ENCODE measurements at places on chromosomes 1 and 21. TPM values are rescaled to one million over a fixed set of nuclear protein-coding genes. Genes with fewer than 3 reads are reported as not detected.

Gene INSRR
- 6.4 TPM for total RNA-seq

Gene PLCH2
- total RNA-seq = 6.5 TPM

Gene LIPI
- 0.74 TPM for total RNA-seq

DNA sequence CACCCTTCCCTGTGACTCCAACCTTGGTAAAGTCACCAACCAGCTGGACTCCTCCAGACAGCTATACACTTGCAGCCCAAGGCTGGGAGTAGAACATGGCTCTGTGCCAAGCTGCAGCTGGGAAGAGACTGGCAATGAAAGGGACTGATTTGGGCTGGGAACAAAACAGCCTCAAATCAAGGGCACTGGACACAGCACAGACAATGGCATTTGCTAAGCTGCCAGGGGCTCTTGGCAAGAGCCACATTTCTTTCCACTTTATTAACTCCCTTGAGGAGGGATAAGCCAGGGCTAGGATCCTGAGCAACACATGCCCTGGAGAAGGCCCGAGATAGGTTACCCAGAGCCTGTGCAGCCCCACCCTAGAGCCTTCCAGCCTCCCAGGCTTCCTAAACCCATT lies 12.0 kb downstream of the SYT11 start:
- DNase-seq = peak; percentile 89

DNA sequence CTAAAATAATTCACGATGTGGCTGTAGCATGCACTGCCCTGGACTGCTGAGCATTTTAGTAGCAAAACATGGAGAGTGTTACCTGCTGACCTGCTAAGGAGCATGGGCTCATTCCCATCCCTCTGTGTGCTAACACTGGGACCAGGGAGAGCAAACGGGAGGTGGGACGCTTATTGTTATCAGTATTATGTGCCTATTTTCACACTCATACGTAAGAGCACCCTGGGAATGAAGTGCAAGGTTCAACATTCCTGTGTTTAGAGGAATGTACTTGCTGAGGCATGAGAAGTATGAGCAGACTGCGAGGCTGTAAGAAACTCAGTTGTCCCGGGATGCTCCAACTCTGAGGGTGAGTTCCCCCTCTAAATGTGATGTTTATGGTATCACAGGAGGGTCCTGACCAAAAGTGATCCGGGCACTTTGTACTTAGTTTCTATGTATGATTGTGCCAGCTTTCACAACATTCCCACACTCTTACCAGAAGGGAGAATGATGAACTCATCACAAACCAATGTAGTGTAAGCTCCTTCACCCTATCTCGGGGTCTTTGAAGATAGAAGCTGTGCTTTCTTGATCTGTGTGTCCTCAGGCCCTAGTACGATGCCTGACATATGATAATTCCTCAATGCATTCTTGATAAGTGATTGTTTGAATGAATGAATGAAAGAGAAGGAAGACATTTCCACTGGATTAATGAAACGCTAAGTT lies 164.8 kb downstream of the KCNJ6 start:
- no peak for DNase-seq

DNA sequence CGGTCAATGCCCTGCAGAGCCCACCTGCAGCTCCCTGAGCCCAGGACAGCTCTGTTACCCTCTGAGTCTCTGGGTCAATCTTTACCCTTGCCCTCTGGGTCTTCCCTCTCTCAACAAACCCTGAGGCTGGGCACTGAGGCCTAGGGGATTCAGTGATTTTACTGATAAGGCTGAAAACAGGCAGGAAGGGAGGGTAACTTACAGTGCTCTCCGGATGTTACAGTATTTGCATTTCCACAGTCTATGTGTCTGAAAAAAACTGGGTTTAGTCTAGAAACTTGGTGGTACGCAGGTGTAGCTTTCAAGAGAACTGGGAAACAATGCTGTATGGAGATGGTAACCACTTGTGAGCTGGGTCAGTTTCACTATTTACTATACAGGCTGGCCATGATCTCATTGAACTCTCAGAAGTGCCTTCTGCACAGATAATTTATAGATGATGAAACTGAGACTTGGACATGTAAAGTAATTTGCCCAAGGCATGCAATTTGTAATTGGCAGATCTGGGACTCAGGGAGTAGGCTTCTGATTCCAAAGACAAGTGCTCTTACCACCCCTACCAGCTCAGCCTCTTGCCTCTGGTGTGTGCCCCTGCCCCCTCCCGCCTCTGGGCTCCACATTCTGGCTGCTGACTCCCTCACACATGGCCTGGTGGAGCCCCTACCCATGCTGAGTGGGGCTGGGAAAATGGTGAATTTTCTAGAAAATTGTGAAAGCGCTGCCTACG lies 48.8 kb downstream of the TENT5C start:
- DNase-seq = no peak

DNA sequence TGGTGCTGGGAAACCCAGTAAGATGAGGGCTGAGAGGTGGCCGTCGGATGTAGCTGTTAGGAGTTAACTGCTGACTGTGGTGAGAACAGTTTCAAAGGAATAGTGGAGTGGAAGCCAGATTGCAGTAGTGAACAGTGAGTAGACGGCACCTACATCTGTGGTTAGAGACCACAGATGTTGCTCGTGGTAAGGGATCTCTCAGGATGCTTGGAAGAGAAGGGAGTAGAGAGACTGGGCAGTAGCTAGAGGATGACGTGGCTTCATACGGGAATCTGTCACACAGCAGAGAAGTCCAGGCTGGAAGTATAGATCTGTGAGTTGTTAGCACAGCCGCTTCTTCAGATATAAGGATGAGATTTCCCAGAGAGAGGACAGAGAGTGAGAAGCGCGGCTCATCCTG lies 7.8 kb upstream of the ARTN start:
- no peak for DNase-seq

DNA sequence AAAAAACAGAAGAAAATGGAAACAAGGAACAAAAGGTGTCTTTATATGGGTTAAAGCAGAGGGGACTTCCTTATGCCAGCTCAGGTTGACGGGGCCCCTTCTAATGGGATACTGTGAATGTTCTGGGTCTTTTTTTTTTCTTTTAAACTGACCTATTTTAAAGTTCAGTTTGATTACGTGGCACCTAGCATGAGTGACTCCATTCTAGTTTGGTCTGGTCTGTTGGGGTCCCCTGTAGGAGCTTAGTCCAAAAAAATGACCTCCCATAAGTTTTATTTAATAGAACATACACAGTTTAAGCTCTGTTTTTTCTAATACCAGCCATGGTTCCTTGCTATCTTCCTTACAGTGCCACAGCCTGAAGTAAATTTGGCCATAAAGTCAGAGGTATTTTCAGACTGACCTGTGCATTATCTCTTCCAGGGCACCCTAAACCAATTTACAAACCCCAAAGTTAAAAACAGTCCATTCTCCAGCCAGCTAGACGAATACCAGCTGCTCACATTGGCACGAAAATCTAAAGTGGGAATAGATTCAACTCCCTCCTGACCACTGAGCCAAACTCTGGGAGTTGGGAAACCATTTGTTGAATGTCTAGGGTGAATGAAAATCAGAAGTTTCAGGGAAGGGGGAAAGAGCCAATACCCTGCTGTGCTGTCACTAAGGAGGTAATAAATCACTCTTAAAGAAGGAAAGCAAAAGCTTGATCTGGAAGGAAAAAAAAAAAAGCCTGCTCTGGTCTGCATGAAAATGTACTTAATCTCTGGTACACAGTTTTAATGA lies 42.4 kb downstream of the AKNAD1 start:
- no peak for DNase-seq

DNA sequence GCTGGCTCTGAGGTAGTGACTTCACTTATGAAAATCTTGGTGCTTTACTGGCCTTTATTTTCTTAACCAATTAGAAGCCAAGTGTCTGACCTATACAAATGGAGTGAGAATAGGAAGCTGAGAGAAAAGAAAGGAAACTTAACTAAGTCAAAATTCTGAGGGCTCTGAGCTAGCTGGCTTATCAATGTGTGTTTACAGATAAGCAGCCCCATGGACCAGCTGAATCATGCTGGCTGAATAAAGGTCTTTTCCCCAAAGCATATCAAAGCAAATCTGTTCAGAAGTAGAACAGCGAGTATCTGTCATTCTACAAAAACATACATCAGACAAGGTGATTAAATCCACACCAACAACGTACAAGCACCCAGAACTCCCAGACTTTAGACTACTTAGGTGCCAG lies 117.2 kb downstream of the BRINP2 start:
- no peak for DNase-seq

All from testis (tissue), 5 donors.